H9 (cell line): ENCODE measurements at places on chromosomes 1 and 21. TPM values are rescaled to one million over a fixed set of nuclear protein-coding genes. Genes with fewer than 3 reads are reported as not detected.

GRCh38 chr1:33972676-33973395 is 109.0 kb downstream of the HMGB4 start:
- H3K36me3 ChIP-seq = peaks cover 2% of the 10 kb centered on the region; the same call in 2 of the 3 replicates
- no peak overlapping the region for H3K4me3 ChIP-seq
- H3K4me1 ChIP-seq = no peaks in the 10 kb centered on the region

GRCh38 chr21:42146821-42147220 is 72.1 kb upstream of the ABCG1 start:
- DNase-seq = peak; percentile 31
- no peaks in the 10 kb centered on the region for H3K36me3 ChIP-seq
- H3K27ac ChIP-seq = no peak overlapping the region
- H3K4me3 ChIP-seq = no peak overlapping the region
- H3K27me3 ChIP-seq = no peaks in the 10 kb centered on the region

- H3K4me1 ChIP-seq = no peaks in the 10 kb centered on the region
- H3K4me3 ChIP-seq = no peak overlapping the region
- H3K27ac ChIP-seq = no peak overlapping the region
- H3K27me3 ChIP-seq = no peaks in the 10 kb centered on the region
Measured at GRCh38 chr1:1534401-1535154, 5.8 kb downstream of the TMEM240 start.

GRCh38 chr1:160743266-160743665 is 4.2 kb downstream of the SLAMF7 start:
- no peaks in the 10 kb centered on the region for H3K36me3 ChIP-seq
- H3K4me1 ChIP-seq = peaks cover 7% of the 10 kb centered on the region; the same call in 1 of the 2 replicates
- H3K27ac ChIP-seq = no peak overlapping the region
- H3K4me3 ChIP-seq = no peak overlapping the region
- no peaks in the 10 kb centered on the region for H3K27me3 ChIP-seq
- no peak for DNase-seq

GRCh38 chr1:154861607-154862094 is 8.4 kb downstream of the KCNN3 start:
- no peak for DNase-seq
- peaks cover 5% of the 10 kb centered on the region for H3K4me1 ChIP-seq
- no peak overlapping the region for H3K4me3 ChIP-seq
- H3K27me3 ChIP-seq = no peaks in the 10 kb centered on the region; the same call in 1 of the 2 replicates

DNA sequence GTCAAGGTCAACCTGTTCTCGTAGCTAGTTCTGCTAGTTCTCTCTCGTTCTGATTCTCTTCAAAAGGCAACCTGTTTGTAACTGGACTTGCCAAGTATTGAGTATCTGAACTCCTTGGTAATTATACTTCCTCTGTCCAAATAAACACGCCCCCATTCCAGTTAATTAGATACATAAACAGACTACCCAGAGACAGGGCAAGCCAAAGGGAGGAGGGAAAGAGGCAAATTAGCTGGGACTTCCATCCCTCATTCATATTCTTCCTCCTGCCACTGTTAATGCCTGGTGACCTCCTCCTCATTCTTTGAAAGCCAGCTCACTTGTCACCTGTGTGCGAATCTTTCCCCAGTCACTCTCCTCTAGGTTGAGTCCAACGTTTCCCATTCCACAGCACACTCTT is 62.9 kb downstream of the LPAR3 start:
- no peaks in the 10 kb centered on the region for H3K36me3 ChIP-seq
- no peaks in the 10 kb centered on the region for H3K4me1 ChIP-seq
- H3K27me3 ChIP-seq = no peaks in the 10 kb centered on the region

DNA sequence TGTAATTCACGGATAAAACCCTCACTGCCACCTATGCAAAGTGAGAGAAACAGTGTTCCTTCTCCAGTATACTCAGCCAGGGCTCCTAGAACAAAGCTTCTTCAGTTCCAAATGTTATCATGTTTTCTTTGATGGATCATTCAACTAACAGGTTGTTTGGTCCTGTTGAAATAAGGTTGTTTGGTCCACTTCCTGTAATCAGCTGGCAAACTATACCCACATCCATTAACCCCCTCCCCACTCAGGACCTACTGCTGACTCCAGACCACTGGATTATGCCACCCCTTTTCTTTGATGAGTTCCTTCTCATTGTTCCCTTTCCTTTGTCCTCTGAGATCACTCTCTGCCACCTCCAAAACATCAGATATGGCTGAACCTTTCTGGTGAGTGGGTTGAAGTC is 267.7 kb upstream of the USP25 start:
- H3K27ac ChIP-seq = no peak overlapping the region
- DNase-seq = no peak
- no peaks in the 10 kb centered on the region for H3K36me3 ChIP-seq
- no peak overlapping the region for H3K4me3 ChIP-seq
- H3K27me3 ChIP-seq = no peaks in the 10 kb centered on the region

DNA sequence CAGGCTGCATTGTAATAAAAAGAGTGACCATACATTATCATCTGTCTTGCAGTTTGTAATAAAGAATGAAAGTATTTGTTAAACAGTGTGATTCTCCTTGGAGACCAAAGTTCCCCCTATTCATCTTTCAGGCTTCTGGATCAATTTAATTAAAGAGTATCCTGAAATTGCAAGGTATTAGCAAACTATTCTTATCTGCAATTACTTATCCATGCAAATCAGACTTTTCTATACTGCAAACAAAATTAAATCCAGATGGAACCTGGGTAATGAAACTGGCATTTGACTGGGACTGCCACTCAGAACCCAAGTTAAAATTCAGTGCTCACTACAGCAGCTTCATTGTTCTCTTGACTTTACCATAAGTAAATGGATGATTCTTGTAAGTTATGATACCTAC is 37.1 kb downstream of the JAK1 start:
- peaks cover 9% of the 10 kb centered on the region; the same call in 1 of the 2 replicates for H3K4me1 ChIP-seq
- no peak overlapping the region for H3K27ac ChIP-seq
- peaks cover 4% of the 10 kb centered on the region; the same call in 2 of the 3 replicates for H3K36me3 ChIP-seq
- DNase-seq = no peak

DNA sequence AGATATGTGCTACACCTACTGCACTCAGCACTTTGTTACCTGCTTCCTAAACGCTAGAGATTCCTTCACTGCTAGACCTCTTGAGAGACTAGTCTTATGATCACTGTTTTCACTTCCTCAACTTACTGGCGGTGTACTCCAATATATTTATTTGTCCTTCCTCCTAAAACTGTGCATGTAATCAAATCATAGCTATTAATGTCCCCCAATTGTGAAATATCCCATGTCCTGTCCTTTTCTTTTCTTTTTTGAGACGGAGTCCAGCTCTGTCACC is 3.4 kb downstream of the SOAT1 start:
- no peak for DNase-seq
- H3K27me3 ChIP-seq = peaks cover 47% of the 10 kb centered on the region
- no peaks in the 10 kb centered on the region for H3K36me3 ChIP-seq

GRCh38 chr1:2348346-2349325 is 42.7 kb downstream of the MORN1 start:
- H3K4me3 ChIP-seq = no peak overlapping the region
- no peaks in the 10 kb centered on the region for H3K27me3 ChIP-seq
- no peak overlapping the region for H3K27ac ChIP-seq
- H3K36me3 ChIP-seq = no peaks in the 10 kb centered on the region
- no peaks in the 10 kb centered on the region for H3K4me1 ChIP-seq

DNA sequence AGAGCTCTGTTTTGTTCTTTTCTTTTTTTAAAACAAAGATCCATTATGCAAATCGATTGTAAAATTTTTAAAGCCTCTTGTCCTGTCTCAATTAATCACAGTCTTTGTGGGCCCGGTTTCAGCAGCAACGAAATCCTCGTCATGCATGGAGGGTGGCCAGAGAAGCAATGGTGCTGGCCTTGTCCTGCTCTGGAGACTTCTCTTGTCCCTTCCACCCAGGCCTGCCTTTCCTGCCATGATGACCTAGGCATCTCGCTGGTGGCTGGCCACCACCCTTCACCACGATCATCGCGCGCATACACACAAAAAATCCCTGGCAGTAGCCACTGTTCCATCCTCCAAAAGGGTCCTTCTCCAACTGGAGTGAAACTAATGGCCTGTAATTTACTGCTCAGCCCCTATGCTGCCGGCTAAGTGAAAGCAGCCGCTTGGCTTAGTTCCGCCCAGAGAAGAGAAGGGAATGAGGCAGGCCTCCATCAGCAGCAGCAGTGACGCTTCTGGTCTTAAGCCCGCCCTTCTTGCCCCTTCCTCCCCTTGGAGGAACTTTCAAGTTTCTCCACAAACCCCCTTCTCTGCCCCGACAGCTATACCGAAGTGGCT is 309.5 kb downstream of the NPHP4 start:
- no peak overlapping the region for H3K27ac ChIP-seq
- no peaks in the 10 kb centered on the region for H3K4me1 ChIP-seq
- no peaks in the 10 kb centered on the region for H3K27me3 ChIP-seq
- no peaks in the 10 kb centered on the region; the same call in 2 of the 3 replicates for H3K36me3 ChIP-seq
- H3K4me3 ChIP-seq = no peak overlapping the region
- no peak for DNase-seq

- no peaks in the 10 kb centered on the region for H3K27me3 ChIP-seq
- peaks cover 27% of the 10 kb centered on the region for H3K36me3 ChIP-seq
- H3K4me3 ChIP-seq = no peak overlapping the region
- H3K4me1 ChIP-seq = no peaks in the 10 kb centered on the region
Measured at GRCh38 chr1:33004613-33005012, 32.1 kb downstream of the AK2 start.

DNA sequence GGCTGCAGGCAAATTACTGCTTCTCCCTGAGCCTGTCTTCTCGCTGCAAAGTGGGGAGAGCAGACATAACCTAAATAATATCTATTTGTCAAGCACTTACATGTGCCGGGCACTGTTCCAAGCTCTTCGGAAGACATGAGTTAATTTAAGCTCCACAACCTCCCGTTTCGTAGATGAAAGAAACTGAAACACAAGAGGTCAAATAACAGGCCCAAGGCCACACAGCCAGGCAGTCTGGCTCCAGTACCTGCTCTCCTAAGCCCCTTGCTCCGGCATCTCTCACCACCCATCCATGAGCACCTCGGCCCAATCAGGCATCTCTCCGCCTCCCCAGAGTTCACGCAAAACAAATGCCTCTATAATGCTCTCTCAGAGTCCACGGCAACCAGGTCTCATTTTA is 65.4 kb downstream of the TAS1R2 start:
- no peaks in the 10 kb centered on the region for H3K27me3 ChIP-seq
- H3K36me3 ChIP-seq = no peaks in the 10 kb centered on the region
- no peak for DNase-seq

GRCh38 chr1:109764561-109765482 is 1.1 kb upstream of the EPS8L3 start:
- H3K4me3 ChIP-seq = no peak overlapping the region
- H3K36me3 ChIP-seq = no peaks in the 10 kb centered on the region
- DNase-seq = no peak
- no peaks in the 10 kb centered on the region for H3K27me3 ChIP-seq
- no peaks in the 10 kb centered on the region for H3K4me1 ChIP-seq
- H3K27ac ChIP-seq = no peak overlapping the region

DNA sequence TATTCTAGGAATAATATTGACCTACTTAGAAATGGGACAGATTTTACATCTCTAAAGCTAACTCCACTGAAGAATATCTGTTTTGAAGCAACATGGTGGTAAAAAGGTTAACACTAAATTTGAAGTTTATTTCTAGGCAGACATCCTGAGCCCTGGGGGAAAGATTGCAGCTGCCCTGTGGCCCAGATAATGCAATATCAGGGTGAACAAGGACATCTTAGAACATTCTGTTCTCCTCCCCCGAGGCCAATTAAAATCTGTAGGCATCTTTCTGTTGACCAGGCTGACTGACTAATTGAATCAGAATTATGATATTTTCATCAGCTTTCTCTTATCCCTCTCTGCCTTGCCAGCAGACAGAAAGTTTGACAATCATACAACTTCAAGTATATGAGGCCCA is 149.8 kb upstream of the DUSP10 start:
- no peak overlapping the region for H3K27ac ChIP-seq
- H3K36me3 ChIP-seq = no peaks in the 10 kb centered on the region
- no peaks in the 10 kb centered on the region for H3K27me3 ChIP-seq
- no peaks in the 10 kb centered on the region for H3K4me1 ChIP-seq

DNA sequence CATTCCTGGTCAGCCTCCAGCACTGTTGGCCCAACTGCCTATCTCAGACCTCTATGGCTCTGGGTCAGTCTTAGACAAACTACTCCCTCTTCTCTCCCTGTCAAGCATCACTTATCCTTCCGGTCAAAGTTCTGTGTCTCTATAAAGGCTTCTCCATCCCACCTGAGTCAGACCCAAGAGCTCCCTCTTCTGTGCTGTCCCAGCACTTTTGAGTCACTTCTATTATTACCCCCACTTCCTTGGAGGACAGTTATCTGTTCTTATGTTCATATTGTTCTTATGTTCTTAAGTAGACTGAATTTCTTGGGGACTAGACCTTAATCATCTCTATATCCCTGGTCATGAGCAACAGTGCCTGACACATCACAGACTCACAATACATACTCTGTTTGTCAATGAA is 29.2 kb upstream of the IL10 start:
- H3K27me3 ChIP-seq = no peaks in the 10 kb centered on the region
- H3K27ac ChIP-seq = no peak overlapping the region
- no peaks in the 10 kb centered on the region for H3K36me3 ChIP-seq
- no peaks in the 10 kb centered on the region for H3K4me1 ChIP-seq
- H3K4me3 ChIP-seq = no peak overlapping the region

- no peaks in the 10 kb centered on the region for H3K27me3 ChIP-seq
- no peak overlapping the region for H3K27ac ChIP-seq
- DNase-seq = no peak
- H3K4me1 ChIP-seq = no peaks in the 10 kb centered on the region
Measured at GRCh38 chr1:115729756-115730155, 38.8 kb downstream of the CASQ2 start.

DNA sequence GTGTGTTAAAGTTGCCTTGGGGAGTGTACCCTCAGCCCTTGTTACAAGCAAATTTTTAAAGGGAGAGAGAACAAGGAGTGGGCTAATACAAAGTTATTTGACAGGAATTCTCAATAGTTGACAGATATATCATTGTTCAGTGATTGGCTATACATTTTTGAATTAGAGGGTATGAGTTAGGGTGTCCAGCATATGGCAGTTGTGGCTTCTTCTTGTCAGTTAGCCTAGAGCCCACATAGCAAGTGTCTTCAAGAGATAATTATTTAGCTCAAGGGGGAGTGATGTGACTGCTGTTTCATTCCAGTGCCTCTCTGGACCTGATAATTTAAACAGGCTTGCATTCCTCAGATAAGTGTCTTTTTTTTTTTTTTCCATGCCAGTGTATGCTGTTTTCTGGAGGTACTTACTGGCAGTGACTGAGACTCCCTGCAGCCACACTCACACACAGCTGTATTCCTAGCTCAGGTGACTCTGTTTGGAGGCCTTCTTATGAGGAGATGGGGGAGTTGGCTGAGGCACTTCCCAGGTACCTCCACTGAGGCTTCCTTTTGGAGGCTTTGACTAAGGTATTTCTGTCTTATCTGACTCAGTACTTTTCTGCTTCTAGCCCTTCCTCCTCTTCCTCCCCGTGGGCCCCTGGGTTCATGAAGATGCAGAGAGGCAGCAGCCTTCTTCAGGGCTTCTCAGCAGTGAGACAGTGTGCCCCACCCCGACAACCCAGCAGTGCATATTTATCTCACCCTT is 32.3 kb downstream of the IVNS1ABP start:
- H3K36me3 ChIP-seq = no peaks in the 10 kb centered on the region; the same call in 1 of the 2 replicates
- H3K4me3 ChIP-seq = no peak overlapping the region
- H3K27ac ChIP-seq = no peak overlapping the region
- no peaks in the 10 kb centered on the region for H3K27me3 ChIP-seq

GRCh38 chr1:66095190-66095589 is 302.5 kb downstream of the PDE4B start:
- no peaks in the 10 kb centered on the region for H3K4me1 ChIP-seq
- no peak for DNase-seq
- H3K36me3 ChIP-seq = no peaks in the 10 kb centered on the region
- H3K27me3 ChIP-seq = no peaks in the 10 kb centered on the region
- H3K4me3 ChIP-seq = no peak overlapping the region
- no peak overlapping the region for H3K27ac ChIP-seq

- peaks cover 43% of the 10 kb centered on the region for H3K36me3 ChIP-seq
- no peak within 1 kb of the TSS; the same call in 2 of the 3 replicates for H3K4me3 ChIP-seq
- H3K27me3 ChIP-seq = no peaks in the 10 kb centered on the region
- peaks cover 3% of the 10 kb centered on the region; the same call in 1 of the 2 replicates for H3K4me1 ChIP-seq
- peak within 1 kb of the TSS; percentile 47 for H3K27ac ChIP-seq
Measured at GRCh38 chr1:110338886-110339406, at the start of gene RBM15. Gene RBM15, plus strand, starts transcription at chr1:110339377. Its CDS starts 29 bp downstream, at chr1:110339406.

Gene KLHDC7A
- total RNA-seq = 11.4 and 11.6 TPM in 2 replicates

Gene TEX38
- not detected in 2 replicates for total RNA-seq

Gene ACBD3
- 30.6 and 30.8 TPM in 2 replicates for total RNA-seq
